COLO829 (cell line): ENCODE measurements at places on chromosomes 4 and X.

- DNase-seq = no peak
Observed at GRCh38 chr4:80016506-80016905, 56.5 kb downstream of the ANTXR2 start.

DNA sequence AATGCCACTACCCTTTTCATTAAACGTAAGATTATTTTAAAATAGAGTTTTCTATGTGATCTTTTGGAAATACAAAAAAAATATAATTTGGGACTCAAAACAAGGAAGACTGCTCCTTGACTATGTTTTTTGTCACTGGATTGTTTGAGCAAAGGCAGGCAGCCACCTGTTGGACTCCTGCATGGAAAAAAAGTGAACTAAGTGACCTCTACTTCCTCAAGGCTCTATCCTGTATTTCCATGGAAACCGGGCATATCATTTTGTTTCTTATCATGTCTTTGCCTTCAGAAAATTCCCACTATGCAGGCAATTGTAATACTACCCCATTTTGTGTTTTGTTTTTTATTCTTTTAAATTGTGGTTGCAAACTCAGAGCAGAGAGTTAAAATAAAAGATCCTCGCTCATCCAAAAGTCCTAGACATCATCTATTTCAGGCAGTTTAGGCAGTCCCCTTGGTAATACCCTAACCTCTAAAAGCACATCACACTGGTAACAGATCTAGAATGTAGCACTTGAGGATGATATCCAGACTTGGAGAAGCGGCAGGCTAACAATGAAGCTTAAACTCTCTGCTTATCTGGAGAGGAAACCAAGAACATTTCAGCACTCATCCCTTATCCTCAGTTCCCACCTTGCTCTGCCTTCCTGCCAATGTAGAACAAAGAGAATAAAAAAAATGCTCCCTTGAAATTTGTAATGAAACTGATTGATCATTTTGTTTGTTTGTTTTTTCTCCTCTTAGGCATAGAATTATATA lies 165.7 kb downstream of the BANK1 start:
- no peak for DNase-seq

GRCh38 chr4:15653420-15653819 lies 1.7 kb downstream of the FBXL5 start:
- DNase-seq = no peak

DNA sequence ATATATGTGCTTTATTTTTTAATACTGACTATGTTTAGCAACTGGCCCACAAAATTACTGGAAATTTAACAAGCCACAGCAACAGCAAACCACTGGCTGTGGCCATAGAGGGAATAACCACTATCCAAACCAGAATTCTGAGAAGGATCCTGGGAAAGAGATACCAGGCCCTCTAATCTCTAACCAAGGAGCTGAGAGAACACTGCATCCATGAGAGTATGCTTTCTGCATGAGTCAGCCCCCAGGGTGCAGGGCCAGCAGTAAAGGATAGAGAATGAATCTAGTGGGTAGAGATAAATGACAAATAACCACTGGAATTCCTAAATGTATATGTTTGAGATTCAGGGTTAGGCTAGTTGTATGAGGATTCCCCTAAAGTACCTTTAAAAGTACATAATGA lies 221.8 kb downstream of the KIT start:
- DNase-seq = no peak

DNA sequence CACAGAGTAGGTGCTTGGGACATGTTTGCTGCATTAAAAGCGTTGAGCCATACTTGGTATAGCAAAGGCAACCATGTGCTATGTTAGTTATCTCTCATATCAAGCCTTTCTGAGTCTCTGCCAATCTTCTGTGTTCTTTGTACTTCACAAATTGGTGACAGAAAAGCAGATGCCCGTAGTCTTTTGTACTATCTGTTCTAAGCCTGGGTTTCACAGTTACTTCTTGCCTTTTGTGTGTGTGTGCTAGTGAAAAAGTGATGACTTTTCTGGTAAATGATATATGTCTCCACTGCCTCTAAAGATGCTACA lies 16.1 kb upstream of the KLHL2 start:
- no peak for DNase-seq
